ENCODE measurements at places on chromosomes 12 and 14.

GRCh38 chr14:53871011-53871410, 85.6 kb downstream of the BMP4 start:
- DNase-seq: no peak

DNA sequence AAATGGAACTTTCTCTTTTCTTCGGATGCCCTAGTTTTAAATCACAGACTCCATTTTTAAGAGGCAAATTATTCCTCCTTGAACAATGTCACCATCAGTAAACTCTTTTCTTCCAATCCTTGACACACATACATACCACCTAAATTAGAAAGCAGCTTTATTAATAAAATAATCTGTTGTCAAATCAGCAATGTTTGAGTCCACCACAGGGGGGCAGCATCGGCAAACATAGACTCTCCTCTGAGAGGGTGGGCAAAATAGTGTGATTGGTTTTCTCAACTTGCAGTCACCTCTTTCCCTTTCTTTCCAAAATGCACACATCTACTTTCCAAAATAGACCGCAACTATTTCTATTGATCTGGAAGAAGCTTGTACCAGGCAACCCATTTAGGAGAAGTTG, 438.4 kb upstream of the OR4E1 start:
- DNase-seq: no peak

DNA sequence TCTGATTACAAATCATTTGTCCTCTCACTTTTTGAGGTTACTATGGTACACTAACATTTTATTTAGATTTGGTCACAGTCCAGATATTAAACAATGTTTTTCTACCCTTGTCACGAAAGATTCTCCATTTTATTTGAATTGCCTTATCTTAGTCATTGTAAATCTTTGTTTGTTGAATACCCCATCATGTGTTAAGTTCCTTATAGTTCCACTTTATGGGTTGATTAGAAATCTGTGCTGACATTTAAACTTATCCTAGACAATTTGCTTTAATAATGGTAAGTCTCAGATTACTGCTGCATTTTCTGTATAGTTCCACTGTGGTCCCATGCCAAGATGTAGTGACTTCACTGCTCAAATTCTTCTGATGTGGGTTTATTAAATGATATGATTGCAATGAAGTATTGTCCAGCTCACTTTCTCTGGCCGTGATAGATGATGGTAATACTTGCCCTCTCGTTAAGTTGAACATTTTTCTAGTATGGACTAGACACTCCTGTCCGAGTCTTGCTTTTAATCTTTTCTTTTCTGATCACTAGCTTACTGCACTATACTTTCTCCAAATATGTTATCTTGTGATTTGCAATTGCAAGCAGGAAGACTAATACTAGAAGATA, 1107.3 kb downstream of the SLC6A15 start:
- DNase-seq: no peak

DNA sequence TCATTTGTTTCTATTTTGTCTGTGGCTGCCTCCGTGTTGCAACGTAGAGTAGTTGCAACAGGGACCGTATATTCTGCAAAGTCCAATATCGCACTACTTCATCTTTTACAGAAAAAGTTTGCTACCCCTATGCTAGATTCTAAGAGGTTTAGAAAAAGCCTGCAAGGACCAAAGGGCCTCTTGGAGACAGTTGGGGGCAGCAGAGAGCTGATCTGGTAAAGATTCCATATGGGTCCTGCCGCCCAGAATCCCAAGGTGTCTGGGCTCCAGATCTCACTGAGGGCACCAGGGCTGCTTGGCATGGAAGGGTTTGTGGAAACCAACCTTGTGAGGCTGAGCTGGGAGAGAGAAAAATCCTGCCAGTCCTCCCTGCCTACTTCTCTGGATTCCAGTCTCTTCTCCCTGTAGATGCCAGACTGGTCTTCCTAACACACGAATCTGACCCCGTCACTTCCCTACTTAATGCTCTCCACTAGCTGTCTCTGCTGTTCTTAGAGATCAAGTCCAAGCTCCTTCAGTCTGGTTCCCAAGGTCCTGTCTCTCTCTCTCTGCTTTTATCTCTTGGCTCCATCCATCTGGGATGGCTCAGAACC, 74.6 kb downstream of the GLRX5 start:
- peak; percentile 45 for DNase-seq

DNA sequence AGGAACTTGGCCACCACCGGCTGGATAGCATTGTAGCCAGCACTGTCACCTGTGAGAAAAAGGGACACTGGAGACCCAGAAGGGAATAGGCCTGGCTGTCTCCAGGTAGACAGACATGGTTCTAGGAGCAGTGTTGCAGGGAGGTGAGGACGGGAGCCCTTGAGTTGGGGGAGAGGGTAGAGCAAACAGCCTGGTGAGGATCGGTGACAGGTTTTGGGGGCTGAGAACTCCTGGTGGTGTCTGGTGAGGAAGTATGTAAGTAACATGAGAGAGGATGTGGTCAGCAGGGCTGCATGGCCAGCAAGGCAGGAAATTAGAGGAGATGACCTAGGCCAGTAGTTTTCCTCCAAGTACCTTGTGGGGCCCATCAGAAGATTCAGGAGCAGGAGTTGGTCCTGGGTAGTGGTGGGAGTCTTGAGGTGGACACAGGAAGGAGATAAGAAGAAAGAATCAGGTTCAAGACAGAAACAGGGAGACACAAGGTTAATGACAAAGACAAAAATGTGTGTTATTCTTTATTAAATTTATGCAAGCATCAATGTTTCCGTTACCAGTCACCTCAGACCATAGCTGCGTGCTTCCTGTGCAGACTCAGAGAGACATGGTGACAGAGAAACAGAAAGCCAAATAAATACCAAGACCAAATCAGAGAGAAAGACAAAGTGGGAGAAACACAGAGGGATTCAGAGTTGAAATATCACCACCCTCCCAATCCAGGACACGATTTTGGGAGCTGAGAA, at the start of gene ARHGAP9:
ARHGAP9 (minus strand) TSS at position 491 of the 740 bp plus-strand sequence; CDS start at position 31, 460 bp downstream.
- DNase-seq: no peak

- no peak for DNase-seq
These were observed 34.2 kb upstream of the KTN1 start for GRCh38 chr14:55545779-55546178.

DNA sequence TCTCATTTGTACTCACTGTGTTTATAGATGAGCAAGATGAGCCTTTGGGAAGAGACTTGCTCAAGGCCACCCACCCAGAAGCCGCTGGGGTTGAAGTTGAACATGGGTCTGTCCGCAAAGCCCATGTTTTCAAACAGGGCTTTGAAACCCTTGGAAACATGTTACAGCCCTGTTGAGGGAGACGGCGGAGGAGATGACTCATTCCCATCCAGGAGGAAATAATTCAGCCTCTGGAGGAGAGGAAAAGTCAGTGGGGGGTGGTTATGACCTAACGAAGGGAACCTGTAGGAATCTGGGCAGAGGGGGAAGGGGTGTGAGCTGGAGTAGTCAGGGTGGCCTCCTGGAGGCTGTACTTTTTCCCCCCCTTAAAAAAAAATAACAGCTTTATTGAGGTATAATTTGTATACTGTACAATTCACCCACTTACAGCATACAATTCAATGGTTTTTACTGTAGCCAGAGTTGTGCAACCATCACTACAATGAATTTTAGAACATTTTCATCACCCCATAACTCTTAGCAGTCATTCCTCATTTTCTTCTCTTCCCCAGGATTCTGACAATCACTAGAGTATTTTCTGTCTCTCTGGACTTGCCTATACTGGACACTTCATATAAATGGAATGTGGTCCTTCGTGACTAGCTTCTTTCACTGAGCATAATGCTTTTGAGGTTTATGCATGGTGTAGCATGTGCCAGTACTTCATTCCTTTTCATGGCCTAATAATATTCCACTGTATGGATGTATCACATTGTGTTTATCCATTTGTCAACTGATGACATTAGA, 1.9 kb upstream of the RIN3 start:
- no peak for DNase-seq

GRCh38 chr14:24665440-24665991, 31.5 kb upstream of the GZMB start:
- DNase-seq: no peak

- no peak for DNase-seq
These were observed 141.0 kb upstream of the G2E3 start for GRCh38 chr14:30417999-30418398.

DNA sequence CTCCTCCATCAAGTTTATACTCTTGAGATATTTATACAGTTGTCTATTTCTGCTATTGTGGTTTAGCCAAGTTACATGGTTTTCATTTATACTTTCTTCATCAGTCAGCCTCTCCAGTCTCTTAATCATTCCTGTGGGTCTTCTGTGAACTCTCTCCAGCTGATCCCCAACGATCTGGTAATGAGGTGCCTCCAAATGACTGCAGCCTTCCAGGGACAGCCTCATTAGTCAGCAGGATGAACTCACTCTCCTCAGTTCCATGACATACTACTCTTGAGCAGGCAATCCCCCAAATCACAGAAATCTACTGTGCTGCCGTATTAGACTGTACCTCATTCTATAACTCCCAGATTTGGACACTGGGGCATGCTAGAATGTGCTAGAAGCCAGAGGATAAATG, 15.3 kb downstream of the AREL1 start:
- no peak for DNase-seq

GRCh38 chr12:101759396-101760047, 20.3 kb upstream of the SYCP3 start:
- no peak for DNase-seq

DNA sequence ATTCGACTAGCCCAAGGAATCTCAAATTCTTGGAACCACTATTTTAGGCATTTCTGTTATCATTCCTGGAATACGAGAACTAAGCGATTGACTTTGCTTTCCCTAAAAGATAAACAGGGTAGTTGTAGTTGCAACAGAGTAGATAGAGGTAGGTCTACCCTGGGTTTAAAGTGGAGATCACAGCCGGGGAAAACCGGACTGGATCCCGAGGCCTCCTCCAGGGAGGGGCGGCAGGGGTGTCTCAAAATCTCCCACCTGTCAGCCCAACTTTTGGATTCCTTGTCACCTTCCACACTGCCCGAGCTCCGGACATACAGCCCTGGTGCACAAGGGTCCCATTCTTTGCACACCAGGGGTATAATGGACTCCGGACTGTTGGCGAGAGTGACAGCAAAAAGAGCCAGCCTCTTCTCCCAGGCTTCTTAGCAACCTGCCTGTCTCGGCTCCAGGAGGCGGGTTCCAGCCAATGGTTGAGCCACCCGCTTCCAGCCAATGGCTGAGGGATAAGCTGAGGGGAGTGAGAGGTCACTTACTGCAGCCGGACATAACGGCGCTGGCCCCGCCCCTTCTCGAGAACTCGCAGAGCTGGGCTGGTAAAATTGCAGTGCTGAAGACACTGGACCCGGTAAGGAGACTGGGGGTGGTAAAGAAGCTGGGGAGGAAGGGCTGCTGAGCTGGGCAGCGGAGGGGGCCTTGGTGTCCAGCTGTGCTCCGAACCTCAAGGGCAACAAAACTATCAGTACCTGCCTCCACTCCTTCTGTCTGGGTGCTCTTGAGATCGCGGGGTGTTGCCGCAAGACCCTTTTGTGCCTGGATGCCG, at the start of gene SUOX:
SUOX (plus strand) TSS at position 562 of the 820 bp plus-strand sequence. CDS start 4,946 bp downstream, outside the sequence.
- peak; percentile 94 for DNase-seq

- no peak for DNase-seq
These were observed 36.6 kb downstream of the RTL1 start for GRCh38 chr14:100866666-100867630.

DNA sequence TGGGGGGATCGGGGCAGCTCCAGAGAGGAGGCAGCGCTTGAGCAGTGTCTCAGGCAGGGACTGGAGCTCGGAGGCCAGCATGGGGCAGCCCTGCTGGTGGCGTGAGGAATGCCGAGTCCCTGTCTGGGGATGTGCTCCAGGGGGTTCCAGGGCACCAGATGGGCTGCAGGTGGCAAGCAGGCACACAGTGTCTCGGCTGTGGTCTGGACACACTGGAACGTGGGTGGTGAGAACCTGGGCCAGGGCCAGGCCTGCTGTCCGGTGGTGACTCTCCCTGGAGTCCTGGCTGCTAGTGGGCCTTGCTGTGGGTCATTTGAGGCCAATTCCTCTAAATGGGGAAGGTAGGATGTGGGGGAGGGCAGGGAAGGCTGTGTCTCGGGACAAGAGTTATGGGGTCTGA, 199.4 kb upstream of the RTL1 start:
- DNase-seq: no peak

- DNase-seq: no peak
These were observed 843.4 kb downstream of the SLC6A15 start for GRCh38 chr12:84069198-84069597.

DNA sequence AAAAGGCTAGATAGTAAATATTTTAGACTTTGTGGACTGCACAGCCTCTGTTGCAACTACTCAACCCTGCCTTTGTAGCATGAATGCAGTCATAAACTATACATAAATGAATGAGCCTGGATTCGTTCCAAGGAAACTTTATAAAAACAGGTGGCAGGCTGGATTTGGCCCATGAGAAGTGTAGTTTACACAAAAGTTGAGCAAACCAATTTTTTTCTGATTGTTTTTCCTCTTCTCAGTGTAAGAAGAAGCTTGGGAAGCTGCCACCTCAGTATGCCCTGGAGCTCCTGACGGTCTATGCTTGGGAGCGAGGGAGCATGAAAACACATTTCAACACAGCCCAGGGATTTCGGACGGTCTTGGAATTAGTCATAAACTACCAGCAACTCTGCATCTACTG, 9.5 kb downstream of the OAS1 start:
- no peak for DNase-seq

- DNase-seq: no peak
These were observed 34.0 kb downstream of the EMP1 start for GRCh38 chr12:13230500-13230899.

DNA sequence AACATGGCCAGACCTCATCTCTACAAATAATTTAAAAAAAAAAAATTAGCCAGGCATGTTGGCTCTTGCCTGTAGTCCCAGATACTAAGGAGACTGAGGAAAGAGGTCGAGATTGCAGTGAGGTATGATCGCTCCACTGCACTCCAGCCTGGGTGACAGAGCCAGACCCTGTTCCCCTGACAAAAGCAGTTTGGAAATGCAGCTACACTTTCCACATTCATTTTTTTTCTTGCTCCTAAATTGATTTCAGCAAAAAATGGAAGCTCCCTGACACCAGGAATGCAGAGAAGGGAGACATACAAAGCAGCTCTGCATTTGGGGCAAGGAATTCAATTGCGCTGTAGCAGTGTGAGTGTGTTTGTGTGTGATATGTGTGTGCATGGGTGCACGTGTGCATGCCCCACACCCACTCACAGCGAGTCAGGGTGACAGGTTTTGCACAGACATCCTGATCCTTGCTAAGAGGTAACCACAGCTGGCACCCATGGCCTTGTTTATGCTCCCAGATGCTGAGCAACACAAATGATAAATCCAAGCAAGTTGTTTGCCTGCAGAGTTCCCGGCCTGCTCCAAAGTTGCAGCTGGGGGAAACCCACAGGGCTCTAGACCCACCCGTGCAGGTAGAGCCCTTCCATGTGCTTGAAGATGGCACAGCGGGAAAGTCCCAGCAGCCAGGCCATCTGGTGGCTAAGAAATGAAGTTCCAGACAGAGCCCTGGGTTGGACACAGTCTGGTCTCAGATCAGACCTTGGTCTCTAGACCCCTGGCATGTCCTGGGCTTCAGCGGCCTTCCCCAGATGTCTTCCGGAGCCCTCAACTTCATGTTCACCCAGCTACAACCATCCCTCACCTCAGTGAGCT, 25.9 kb upstream of the BDKRB2 start:
- no peak for DNase-seq

GRCh38 chr12:50571786-50572185, 67.0 kb downstream of the DIP2B start:
- no peak for DNase-seq

Measured in neuronal stem cell (in vitro differentiated cells).